Activated T-helper 17 cell treated with anti-CD3 and anti-CD28 coated beads, Interleukin-2, amount 50 U/mL, for 72 hours (primary cell): ENCODE measurements at places on chromosomes 1 and 21.

- no peak for ATAC-seq
Measured at GRCh38 chr1:118333601-118334210, 148.7 kb upstream of the SPAG17 start.

- no peak for ATAC-seq
Measured at GRCh38 chr1:22727873-22728272, 17.2 kb downstream of the EPHB2 start.

GRCh38 chr1:241992734-241993133 is 6.2 kb downstream of the MAP1LC3C start:
- no peak for ATAC-seq

GRCh38 chr1:110555807-110556470 is 37.0 kb upstream of the KCNA10 start:
- no peak for ATAC-seq

DNA sequence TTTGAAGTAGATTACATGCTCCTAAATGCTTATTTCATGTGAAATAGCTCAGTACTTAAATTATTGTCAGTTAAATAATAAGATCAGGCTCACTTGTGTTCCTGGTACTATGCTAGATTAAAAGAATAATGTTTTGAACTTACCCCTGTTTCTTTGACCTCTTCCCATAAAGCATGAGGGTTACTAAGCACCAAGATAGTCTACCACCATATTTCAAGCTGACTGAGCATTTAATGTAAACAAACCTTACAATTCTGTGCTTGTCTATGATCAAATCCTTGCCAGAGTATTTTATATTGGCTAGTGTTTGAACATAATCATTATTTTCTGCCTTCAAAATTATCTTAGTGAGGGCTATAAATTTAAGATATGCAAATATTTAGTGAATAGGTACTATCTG is 98.1 kb downstream of the LHX9 start:
- no peak for ATAC-seq

- no peak for ATAC-seq
Measured at GRCh38 chr1:203462878-203463277, 12.7 kb upstream of the PRELP start.

GRCh38 chr1:235955777-235956176 is 89.1 kb upstream of the LYST start:
- no peak for ATAC-seq

GRCh38 chr1:2609319-2610035 is 22.9 kb downstream of the PRXL2B start:
- ATAC-seq = no peak

DNA sequence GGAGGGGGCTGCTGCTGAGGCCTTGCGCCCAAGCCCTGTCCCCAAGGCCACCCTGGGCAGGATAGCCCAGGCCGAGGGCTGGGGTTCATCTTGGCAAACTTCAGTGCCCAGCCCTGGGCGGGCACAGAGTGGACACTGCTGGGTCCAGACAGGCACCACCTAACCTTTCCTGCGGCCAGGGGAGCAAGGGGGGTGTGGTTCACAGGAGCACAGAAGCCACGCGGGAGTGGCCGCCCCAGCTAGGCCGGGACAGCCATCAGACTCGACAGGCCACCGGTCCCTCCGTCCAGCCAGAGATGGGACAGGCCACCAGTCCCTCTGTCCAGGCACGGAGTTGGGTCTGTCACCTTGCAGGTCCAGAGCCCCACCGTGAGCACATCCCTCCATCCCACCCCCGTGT is 28.9 kb downstream of the ARHGEF16 start:
- ATAC-seq = no peak

- no peak for ATAC-seq
Measured at GRCh38 chr1:94156096-94156625, 35.2 kb upstream of the ABCA4 start.

DNA sequence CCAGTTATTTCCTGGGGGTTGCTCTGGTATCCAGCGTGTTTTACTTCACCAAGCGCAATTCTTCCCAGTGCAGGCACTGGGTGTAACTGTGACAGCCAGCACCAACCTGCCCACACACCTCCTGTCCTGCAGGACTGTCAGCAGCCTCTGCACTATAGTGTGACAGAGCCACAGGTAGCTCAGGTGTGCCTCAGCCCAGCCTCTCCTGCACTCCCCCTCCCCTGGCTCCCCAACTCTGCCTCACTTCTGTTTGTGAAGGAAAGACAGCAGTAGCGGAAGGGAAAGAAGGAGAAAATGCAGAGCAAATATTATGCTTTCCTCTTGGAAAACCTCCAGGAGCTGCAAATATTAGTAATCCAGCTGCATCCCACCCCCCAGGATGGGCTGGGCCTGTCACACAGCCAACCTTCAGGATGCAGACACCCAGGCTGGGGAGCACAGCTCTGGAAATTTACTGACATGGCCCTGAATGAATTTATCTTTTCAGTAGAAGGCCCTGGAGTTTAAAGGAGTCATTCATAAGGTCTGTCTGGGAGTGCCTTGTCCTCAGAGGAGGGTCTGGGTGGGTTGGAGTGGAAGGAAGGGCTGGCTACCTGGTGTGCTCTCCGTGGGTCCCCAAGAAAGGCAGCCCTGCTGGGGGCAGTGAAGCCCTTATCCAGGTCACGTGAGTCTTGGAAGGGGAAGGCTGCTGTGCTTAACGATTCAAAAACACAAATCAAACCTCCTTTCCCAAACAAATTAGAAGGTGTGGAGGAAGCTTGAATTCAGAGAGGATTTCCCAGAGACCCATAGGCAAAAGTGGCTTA is 20.9 kb downstream of the CAPN2 start:
- no peak for ATAC-seq

DNA sequence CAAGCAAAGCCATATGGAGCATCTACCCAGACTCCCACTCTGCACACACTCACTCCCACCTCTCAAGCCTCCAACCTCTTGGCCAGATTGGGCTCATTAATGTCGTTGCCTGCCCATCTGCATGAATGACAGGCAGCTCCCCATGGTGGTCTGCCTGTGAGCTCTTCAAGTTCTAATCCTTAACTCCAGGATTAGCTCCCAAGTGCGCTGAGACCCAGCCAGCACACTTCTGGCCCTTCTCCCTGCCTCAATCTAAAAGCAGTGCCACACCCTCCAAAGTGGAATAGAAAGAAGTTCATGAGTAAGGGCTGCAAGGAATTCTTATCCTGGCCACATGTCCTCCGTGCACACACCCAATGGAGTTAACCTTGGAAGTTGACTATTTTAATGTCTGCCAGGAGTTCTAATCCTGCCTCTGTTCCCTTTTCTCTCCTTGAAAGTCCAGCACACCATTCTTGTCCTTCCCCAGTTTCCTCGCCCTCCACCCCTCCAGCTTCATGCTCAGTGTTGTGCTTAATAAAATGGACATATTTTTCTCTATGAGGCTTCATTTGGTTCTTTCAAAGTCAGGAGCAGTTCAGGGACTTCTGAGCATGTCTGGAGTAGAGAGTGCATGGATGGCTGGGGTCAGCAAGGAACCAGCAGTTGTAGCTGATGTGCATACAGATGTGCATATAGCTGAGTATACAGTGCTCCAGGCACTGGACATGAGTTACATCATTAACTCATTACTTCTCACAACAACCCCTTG is 30.1 kb downstream of the CAMK1G start:
- ATAC-seq = no peak

- ATAC-seq = no peak
Measured at GRCh38 chr21:31846690-31847089, 26.1 kb upstream of the HUNK start.

- peak; percentile 47 for ATAC-seq
Measured at GRCh38 chr1:181406989-181407388, 76.3 kb upstream of the CACNA1E start.

DNA sequence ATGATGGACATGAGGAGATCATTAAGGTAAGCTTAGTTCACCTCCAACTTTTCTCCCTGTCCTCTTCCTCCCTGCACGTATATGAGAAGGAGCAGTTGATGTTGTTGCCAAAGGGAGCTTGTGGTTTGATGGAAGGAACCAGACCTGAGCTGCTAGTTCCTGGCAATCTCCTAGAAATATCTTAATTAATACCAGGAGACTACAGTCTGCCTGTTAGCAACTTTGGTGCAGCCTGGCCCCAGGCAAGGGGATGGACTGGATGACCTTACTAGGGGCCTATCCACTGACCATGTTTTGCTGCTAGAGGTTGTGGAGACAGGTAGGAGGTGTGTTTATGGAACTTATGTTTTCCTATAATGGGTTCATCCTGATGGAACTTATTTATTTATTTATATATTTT is 22.6 kb downstream of the TUFT1 start:
- ATAC-seq = no peak

DNA sequence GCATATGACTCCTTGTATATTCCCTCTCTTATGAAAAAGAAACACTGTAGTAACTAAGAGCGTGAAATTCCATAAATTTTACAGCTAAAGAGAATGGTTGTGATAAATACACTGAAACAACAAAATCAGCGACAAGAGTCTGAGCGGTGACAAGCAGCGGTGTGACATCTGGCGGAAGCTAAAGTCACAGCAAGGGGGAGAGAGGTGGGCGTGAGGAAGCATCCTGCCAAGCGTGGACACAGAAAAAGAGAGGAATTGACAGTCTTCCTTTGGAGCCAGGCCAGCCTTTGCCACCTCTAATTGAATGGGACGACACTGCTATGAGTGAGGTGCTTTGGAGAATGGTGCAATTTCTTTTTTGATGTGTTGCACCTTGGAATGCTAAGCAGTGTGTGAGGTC is 25.9 kb downstream of the PSMB2 start:
- ATAC-seq = no peak
